ENCODE measurements at places on chromosomes 6 and 20.

DNA sequence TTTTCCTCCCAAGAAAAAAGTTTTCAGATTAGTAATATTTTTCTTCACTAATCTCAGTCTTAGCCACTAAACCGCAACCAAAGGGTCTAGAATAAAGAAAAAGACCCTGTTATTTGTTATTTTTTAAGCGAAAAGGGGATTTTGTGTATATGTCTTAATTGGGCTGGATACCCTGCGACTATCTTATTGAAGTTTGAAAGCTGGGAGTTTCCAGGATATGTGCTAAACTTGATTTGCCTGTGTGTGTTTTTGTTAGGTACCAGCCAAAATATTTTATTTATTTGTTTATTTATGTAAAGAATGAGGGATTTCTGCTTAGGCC lies 52.4 kb downstream of the TNFAIP3 start:
- no peak for DNase-seq

DNA sequence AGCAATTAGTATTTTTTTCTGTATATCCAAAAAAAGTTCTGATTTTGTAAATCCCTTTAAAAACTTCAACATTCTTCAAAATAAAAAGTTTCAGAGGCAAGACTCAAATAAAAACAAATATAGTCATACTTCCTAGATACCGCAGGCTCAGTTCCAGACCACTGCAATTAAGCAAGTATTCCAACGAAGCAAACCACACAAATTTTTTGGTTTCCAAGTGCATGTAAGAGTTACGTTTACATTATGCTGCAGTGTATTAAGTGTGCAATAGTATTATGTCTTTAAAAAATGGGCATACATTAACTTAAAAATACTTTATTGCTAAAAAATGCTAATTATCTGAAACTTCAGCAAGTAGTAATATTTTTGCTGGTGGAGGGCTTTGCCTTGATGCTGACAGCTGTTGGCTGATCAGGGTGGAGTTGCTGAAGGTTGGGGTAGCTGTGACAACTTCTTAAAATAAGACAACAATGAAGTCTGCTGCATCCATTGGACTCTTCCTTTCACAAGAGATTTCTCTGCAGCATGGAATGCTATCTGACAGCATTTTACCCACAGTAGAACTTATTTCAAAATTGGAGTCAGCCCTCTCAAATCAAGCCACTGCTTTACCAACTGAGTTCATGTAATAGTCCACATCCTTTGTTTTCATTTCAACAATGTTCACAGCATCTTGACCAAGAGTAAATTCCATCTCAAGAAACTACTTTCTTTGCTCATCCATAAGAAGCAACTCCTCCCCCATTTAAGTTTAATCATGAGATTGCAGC lies 46.0 kb downstream of the PHIP start:
- DNase-seq = peak; percentile 15

DNA sequence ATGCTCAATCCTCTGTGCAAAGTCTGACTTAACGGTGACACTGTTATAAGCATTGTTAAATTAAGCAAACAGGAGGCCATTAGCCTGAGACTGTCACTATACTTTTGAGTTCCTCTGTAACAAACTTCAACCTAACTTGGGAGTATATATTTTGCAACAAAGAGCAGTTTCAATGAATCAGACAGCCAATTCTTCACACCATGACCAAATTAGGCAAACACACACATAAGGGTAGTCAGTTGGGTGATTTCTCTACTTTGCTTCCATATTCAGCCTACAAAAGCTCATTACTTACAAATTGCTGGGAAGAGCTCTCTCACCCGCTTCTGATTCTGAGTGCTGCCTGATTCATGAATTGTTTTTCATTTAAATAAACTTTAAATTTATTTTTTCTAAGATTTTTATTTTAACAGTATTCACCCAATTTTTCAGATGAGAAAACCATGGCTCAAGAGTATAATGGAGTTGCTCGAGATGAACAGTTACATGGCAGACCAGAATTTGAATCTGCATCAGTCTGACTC lies 60.5 kb downstream of the HACE1 start:
- DNase-seq = no peak

DNA sequence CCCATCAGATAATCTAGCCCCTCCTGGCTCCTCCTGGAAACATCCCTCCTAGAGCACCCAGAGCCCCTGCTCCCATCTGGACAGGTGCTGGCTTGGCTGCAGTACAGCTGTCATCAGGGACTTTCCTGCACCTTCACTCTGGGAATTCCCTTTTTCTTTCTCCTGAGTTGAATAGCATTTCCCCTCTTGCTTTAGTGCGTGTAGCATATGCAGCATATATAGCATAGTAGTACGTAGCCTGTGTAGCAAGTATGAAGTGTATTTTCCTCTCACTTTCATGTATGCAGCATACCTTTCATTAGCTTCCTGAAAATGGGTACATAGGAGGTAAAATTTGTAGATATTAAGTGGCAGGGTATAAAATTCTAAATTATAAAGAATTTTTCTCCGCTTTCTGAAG lies 352.9 kb downstream of the ESR1 start:
- DNase-seq = no peak

DNA sequence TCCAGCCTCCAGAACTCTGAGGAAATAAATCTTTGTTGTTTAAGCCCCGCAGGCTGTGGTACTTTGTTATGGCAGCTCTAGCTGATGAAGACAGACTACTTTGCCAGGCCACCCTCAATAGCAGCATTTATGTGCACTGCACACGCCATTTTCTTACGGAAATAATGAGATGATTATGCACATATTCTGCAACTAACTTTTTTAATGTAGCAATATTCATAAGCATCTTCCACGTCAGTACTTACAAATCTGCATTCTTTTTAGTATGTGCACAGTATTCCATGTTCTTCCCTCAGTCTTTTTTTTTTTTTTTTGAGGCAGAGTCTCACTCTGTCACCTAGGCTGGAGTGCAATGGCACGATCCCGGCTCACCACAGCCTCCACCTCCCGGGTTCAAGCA lies 46.8 kb upstream of the DSP start:
- DNase-seq = no peak

GRCh38 chr6:167152862-167153261 lies 4.9 kb downstream of the GPR31 start:
- no peak for DNase-seq

- no peak for DNase-seq
These were observed 53.5 kb downstream of the GOPC start for GRCh38 chr6:117548797-117549301.

DNA sequence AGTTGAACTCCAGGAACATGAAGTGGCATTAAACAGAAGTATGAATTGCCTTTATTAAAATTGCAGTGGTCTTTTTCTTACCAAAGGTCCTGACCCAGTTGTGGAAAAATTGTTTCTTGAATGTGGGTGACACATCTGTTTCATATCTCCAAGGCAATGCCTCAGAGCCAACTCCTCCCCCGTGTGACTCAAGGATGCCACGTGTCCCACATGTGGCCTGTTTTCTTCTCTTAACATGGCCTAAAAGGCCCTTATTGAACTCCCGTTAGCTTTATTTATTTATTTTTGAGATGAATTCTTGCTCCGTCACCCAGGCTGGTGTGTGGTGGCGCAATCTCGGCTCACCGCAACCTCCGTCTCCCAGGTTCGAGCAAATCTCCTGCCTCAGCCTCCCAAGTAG lies 128.4 kb upstream of the ESR1 start:
- peak; percentile 90 for DNase-seq

- DNase-seq = peak; percentile 96
These were observed 12.4 kb upstream of the CCN5 start for GRCh38 chr20:44702776-44703175.

DNA sequence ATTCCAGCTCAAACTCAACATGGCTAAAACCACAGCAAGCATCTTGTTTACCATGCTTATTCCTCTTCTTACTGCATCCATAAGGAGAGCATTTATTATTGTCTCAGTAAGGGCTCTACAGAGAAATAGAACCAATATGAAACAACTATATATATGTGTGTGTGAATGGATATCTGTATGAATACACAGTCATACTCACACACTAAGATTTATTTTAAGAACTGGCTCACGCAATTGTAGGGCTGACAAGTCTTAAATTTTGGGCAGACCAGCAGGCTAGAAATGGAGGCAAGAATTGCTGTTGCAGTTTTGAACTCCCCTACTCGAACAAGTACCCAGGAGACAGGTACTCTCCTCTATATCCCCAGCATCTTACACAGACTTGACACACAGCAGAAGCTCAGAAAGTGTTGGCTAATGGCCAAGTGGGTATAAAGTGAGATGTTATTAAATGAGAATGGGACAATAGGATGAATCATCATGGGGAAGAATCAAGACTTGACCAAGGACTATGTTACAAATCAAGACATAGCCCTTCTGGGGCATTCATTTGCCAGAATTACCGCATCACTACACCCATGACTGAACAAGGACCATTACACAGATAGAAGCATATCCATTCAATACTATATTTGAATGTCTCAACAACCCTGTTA lies 13.0 kb downstream of the ZHX3 start:
- no peak for DNase-seq

DNA sequence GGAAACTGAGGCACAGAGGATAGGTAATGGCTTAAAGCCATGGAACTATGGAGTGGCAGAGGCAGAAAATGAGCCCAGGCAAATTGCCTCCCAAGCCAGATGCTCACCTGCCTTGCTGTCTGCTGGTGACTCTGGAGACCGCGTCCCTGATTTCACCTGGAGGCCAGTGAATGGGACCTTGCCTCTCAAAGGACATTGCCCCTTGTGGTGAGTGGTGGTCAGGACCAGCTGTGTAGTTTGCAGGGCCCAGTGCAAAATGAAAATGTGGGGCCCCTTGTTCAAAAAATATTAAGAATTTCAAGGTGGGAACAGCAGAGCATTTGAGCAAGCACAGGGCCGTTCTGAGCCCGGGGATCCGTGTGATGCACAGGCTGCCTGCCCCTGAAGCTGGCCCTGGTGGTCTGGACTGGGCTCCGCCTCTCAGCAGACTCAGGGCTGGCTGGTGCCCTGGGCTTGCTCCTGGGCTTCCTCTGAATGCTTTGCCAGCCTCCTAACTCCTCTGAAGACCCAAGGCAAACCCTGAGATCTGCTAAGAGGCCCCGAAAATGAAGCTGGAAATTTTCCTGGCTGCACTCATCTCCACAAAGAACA lies 19.8 kb upstream of the KCNG1 start:
- no peak for DNase-seq

GRCh38 chr6:144320741-144321140 lies 35.6 kb downstream of the UTRN start:
- DNase-seq = no peak

- DNase-seq = peak; percentile 67
These were observed 646 bp upstream of the CPNE5 start for GRCh38 chr6:36839749-36840431.

GRCh38 chr6:168415098-168415992 lies 25.6 kb upstream of the SMOC2 start:
- no peak for DNase-seq

DNA sequence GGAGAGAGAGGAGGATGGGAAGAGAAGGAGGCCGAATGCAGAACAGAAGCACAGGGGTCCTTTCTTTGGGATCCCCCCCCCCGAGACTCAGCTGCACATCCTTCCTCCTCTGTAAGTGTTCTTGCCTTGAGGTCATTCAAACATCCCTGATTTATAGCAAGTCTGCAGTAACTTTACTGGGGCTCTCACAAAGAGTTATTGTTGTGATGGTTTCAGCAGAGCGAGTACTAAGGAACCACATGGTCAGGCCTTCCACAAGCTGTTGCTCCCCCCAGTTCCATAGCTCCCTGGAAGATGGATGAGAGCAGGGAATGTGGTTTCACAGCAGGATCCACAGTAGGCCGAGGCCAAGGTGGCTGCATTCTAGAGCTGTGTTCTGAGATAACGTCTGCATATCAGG lies 351.4 kb upstream of the CDH4 start:
- no peak for DNase-seq

DNA sequence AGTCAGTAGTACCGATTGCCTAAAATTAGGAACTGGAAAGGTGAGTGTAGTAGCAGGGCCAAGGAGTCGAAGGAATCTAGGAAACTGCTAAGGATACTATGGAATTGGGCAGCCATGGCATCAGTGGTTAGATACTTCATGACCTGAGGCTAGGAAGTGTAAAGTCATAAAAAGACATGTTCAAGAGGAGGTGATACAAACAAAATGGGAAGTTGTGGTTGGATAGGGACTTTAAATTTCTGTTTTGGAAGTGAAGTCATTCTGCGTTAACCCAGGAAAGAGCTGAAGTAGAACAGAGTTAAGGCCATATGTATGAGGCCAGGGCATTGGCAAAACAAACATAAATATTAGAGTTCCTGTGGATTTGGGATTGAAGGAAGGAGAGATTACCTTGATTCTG lies 88.6 kb upstream of the TMEM181 start:
- DNase-seq = no peak

DNA sequence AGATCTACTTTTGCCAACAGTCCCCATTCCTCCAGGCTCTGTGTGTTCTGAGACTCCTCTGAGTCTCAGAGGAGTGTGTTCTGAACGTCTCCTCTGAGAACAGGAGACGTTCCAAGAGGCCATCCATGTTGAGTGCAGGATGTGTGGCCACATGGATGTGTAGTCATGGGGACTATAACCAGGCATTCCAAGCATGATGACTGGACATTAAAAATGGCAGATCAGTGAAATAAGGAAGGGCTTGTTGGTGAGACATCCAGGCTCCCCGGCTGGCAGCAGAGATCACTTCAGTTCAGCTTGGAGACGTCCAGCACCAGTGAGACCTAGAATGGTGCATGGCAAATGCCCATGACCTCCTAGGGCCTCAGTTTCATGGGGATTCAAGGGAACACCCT lies 34.3 kb upstream of the POU5F1 start:
- DNase-seq = peak; percentile 19

GRCh38 chr20:49460916-49461315 lies 21.6 kb downstream of the KCNB1 start:
- no peak for DNase-seq

GRCh38 chr20:18906046-18906445 lies 92.5 kb downstream of the SCP2D1 start:
- DNase-seq = no peak

- no peak for DNase-seq
These were observed 30.0 kb downstream of the VSTM2L start for GRCh38 chr20:37932919-37933318.
